Omental fat pad (tissue), 4 donors: ENCODE measurements at places on chromosomes 16 and 17. TPM values are rescaled to one million over a fixed set of nuclear protein-coding genes. Genes with fewer than 3 reads are reported as not detected.

DNA sequence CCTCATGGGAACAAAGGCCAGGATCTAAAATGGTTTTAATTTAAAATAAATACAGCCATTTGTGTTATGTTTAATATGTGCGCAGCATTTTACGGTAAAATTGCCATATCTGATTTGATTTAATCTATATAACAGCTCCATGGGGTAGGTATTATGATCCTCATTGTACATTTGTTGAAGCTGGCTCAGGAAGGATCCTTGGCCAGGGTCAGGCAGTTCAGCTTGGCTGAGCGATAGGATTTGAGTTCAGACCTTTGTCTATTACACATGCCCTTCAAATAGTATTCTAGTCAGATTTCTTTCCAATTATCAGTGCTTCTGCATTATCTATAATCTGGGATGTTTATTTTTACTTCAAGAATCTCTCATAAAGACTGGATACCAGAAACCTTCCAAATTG is 950.4 kb upstream of the EEF2KMT start:
- DNase-seq, result no peak

- DNase-seq, result no peak
These were observed 12.7 kb upstream of the PABPN1L start for GRCh38 chr16:88878967-88879787.

DNA sequence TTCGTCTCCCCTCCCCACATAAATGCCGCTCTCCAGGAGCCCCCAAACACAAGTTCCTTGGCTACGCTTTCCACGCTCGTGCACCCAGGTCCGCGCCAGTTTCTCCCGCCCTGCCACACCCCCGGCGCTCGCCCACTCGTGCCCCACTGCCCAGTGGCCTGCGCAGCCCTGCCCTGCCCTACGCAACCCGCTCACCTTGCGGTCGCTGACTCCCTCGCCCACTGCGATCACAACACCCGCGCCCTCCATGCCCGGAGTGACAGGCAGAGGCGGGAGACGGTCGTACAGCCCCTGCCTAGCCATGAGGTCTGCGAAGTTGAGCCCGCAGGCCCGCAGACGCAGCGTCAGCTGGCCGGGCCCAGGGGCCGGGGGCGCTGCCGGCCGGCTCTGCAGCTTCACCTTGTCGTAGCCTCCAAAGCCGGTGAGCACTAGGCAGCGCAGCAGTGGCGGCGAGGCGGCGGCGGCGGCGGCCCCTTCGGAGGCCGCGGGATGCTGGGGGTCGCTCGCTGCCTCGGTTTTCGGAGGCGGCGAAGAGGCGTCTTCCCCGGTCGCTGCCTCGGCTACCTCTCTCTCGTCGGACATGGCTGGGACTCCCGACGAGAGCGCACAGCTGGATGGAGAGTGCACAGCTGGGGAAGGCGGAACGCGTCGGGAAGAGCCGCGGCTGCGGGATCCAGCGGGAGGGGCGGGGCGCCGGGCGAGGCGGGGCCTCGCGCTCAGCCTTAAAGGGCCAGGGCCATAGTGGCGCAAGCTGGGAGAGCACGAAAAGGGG is at the start of gene VAT1:
TSS of gene VAT1 (minus strand) at position 645 of the 772 bp plus-strand sequence. CDS start at position 582, 63 bp downstream.
- peak; percentile 45 for DNase-seq

GRCh38 chr16:23516366-23517137 is 6.3 kb upstream of the GGA2 start:
- no peak for DNase-seq

GRCh38 chr17:46025510-46026165 is 26.6 kb downstream of the STH start:
- no peak for DNase-seq

DNA sequence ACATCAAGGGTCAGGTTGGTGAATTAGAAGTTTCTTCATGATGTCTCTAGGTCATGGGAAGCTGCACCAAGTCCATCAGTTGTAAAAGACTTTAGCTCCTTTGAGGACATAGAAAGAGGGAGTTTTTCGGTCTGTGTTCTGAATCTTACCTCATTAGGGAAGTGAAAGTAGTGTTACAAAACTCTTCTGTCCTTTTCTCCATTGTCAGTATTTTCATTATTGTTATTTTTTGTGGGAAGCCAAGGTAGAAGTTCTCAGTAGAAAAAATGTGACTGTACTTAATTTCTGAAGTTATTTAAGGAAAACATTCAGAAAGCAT is 24.2 kb downstream of the MAP3K3 start:
- DNase-seq, result no peak

- DNase-seq, result no peak
These were observed 2.5 kb upstream of the ARHGAP23 start for GRCh38 chr17:38425744-38426143.

The PYY gene
- total RNA-seq, result not detected

DNA sequence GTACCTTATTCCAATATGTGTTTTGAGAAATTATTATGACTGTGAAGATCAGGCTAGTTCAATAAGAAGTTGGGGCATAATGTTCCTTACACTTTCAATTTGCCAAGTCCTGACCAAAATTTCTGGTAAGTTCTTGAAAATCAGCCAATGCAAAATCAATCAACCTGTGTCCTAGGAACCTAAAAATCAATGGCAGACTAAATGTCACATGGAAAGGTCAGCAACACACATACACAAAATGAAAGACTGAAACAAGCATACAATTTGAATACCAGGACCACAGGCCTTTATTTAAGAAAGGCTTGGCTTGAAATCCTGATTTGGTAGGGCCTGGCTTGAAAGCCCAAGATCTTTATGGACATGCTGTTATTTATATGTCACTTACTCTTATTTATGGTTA is 155.5 kb upstream of the ZKSCAN2 start:
- DNase-seq, result no peak
